ENCODE measurements at places on chromosomes 5 and 9. TPM values are rescaled to one million over a fixed set of nuclear protein-coding genes. Genes with fewer than 3 reads are reported as not detected.
A peak's percentile ranks its signal among the peaks of the same experiment; 100 is the strongest.

GRCh38 chr5:115100319-115100955 is 69.3 kb downstream of the TRIM36 start:
- no peaks in the 10 kb centered on the region for H3K27me3 ChIP-seq
- H3K4me3 ChIP-seq: no peak overlapping the region
- no peaks in the 10 kb centered on the region for H3K4me1 ChIP-seq
- no peak overlapping the region for H3K27ac ChIP-seq
- no peaks in the 10 kb centered on the region for H3K36me3 ChIP-seq

GRCh38 chr5:2538169-2538568 is 213.3 kb downstream of the IRX2 start:
- no peak overlapping the region for H3K27ac ChIP-seq
- no peaks in the 10 kb centered on the region for H3K36me3 ChIP-seq
- H3K4me1 ChIP-seq: no peaks in the 10 kb centered on the region

Gene TMEM252
- not detected for total RNA-seq

- no peaks in the 10 kb centered on the region for H3K36me3 ChIP-seq
- H3K27ac ChIP-seq: no peak overlapping the region
- no peak for DNase-seq
- no peaks in the 10 kb centered on the region for H3K27me3 ChIP-seq
Observed at GRCh38 chr5:170450061-170450669, 53.7 kb upstream of the KCNIP1 start.

- no peaks in the 10 kb centered on the region for H3K36me3 ChIP-seq
- H3K27me3 ChIP-seq: no peaks in the 10 kb centered on the region
- no peak overlapping the region for H3K27ac ChIP-seq
Observed at GRCh38 chr5:33513462-33514185, 72.9 kb downstream of the TARS1 start.

- peaks cover 26% of the 10 kb centered on the region for H3K4me1 ChIP-seq
- no peak overlapping the region for H3K4me3 ChIP-seq
- no peaks in the 10 kb centered on the region for H3K27me3 ChIP-seq
- DNase-seq: no peak
- H3K36me3 ChIP-seq: no peaks in the 10 kb centered on the region
Observed at GRCh38 chr9:14186096-14186495, 127.8 kb downstream of the NFIB start.

Gene LYRM7
- total RNA-seq: 6.0 TPM

Gene ANKRD33B
- total RNA-seq: 2.2 TPM

- DNase-seq: peak; percentile 77
- H3K27me3 ChIP-seq: no peaks in the 10 kb centered on the region
- H3K36me3 ChIP-seq: no peaks in the 10 kb centered on the region
- peaks cover 13% of the 10 kb centered on the region for H3K4me1 ChIP-seq
- H3K27ac ChIP-seq: no peak overlapping the region
- no peak overlapping the region for H3K4me3 ChIP-seq
Observed at GRCh38 chr9:89837162-89837933, 232.5 kb downstream of the GADD45G start.

DNA sequence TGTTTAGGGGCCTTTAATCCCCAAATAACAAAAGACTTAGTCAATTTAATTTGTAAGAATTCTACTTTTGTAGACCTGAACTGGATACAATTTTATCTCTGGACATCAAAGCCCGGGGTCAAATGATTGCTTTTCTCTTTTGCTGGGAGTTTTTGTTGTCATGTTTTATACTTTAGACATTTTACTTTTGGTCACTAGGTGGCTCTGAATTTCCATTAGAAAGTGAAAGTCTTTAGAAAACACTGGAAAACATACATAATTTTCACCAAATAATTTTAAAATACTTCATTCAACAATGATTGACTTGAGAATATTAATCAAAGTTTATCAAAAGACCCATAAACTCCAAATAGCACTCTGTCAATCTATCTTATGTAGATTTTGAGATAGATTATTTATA is 2.8 kb upstream of the PCA3 start:
- peaks cover 1% of the 10 kb centered on the region for H3K4me1 ChIP-seq
- H3K36me3 ChIP-seq: no peaks in the 10 kb centered on the region
- H3K4me3 ChIP-seq: no peak overlapping the region
- H3K27ac ChIP-seq: no peak overlapping the region

GRCh38 chr9:15576350-15577050 is 23.7 kb downstream of the CCDC171 start:
- no peaks in the 10 kb centered on the region for H3K4me1 ChIP-seq
- peaks cover 2% of the 10 kb centered on the region for H3K36me3 ChIP-seq
- peak overlapping the region; percentile 26 for H3K27ac ChIP-seq
- H3K4me3 ChIP-seq: no peak overlapping the region

- no peaks in the 10 kb centered on the region for H3K36me3 ChIP-seq
- H3K27ac ChIP-seq: peak overlapping the region; percentile 13
- H3K4me3 ChIP-seq: no peak overlapping the region
- peak; percentile 81 for DNase-seq
- peaks cover 15% of the 10 kb centered on the region for H3K4me1 ChIP-seq
- no peaks in the 10 kb centered on the region for H3K27me3 ChIP-seq
Observed at GRCh38 chr9:136572003-136572827, 26.4 kb upstream of the NOTCH1 start.

Gene IFNA13
- total RNA-seq: not detected

DNA sequence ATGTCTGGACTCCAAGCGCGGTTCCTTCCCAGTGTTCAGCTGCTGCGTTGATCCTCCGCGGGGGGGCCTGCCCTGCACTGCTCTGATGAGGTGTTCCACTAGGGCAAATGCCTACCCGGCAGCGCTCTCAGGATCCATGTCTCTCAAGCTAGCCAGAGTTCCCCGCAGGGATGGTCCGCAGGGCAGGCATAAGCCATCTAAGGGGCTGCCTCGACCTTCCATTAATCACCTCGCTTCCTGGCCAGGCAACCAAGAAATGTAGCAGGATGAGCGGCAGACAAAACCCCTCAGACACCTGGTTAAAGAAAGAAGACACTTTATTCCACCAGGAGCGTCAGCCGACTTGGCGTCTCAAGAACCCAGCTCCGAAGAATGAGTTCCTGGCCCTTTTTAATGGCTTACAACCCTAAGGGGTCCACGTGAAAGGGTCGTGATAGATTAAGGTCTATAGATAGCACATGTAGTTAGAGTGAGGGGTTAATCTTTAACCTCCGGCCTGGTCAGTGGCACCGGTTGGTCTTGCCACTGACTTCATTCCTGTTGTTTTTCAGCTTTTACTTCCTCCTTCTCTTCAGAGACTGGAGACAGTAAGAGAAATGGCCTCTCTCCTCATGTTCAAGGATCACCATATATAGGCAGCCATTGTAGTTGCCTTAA is 47.2 kb upstream of the COX7C start:
- no peaks in the 10 kb centered on the region for H3K36me3 ChIP-seq
- H3K4me3 ChIP-seq: no peak overlapping the region
- H3K4me1 ChIP-seq: no peaks in the 10 kb centered on the region
- no peak for DNase-seq
- no peak overlapping the region for H3K27ac ChIP-seq
- H3K27me3 ChIP-seq: no peaks in the 10 kb centered on the region

GRCh38 chr5:137329586-137330296 is 169.4 kb downstream of the SPOCK1 start:
- H3K36me3 ChIP-seq: no peaks in the 10 kb centered on the region
- DNase-seq: no peak
- H3K4me1 ChIP-seq: no peaks in the 10 kb centered on the region
- H3K4me3 ChIP-seq: no peak overlapping the region

DNA sequence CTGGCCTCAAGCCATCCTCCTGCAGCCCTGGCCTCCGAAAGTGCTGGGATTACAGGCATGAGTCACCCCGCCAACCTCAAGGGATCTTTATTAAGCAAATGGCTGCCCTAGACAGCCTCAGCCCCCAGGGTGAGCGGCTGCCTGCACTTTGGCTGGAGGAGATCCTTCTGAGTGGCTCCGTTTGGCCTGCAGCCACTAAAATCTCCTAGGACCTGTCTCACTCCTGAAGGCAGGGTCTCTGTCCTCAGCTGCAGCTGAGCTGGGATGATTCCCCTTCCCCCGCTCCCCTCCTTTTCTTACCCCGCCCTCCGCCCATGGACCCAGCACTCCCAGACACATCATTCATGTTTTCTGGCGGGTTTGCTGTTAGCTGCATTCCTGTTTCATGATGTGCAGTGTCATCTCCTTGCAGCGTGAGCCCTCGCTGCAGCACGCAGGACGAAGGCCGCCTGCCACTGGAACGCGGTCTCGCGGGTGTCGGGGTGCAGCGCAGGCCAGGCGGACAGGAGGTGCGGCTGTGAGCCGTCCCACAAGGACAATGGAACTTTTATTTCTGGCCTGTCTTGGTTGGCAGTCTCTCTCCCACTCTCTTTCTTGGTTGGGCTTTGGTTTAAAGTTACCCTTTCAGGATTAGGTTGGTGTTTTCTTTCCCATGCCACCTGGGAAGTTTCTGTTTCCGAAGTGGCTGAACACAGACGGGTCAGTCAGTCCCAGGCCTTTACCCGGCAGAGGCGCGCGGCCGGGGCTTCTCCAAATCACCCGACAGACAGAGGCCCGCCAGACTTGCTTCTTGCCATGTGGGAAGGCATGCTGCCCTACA is 137.1 kb downstream of the FOXD1 start:
- peak; percentile 27 for DNase-seq
- H3K36me3 ChIP-seq: no peaks in the 10 kb centered on the region
- peaks cover 6% of the 10 kb centered on the region for H3K4me1 ChIP-seq
- H3K4me3 ChIP-seq: no peak overlapping the region

Gene SERINC5
- 84.5 TPM for total RNA-seq

Gene TRPM6
- 0.74 TPM for total RNA-seq

DNA sequence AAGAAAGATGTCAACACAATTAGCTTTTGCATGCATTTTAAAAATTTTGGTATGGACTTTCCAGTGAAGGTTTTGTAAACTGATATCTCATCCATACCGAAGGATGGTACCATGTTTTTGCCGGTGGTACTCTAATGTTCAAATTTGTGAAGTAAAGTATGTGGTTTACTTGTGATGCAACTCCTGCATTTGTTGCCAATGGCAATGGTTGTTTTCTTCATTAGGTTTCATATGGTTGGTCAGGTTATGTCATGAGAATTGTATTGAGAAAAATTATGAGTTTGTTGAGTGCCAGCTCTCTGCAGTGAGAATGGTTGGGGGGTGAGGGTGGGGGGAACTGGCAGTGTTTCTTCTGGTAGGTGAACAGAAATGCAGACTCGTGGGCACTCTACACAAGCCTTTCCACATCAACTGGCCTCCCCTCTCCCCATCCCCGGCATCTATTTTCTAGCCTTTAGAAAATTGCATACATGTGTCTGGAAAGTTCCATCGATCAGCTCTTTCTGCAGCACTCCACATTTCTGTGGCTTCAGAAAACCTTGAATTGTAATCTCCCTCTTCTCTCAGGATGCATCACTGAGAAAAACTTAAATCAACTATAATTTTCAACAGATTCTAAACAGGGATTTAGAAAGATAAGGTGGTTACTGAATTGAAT is 107.7 kb downstream of the PDE4D start:
- no peak overlapping the region for H3K4me3 ChIP-seq
- no peak overlapping the region for H3K27ac ChIP-seq
- no peaks in the 10 kb centered on the region for H3K27me3 ChIP-seq
- H3K4me1 ChIP-seq: no peaks in the 10 kb centered on the region
- DNase-seq: no peak

DNA sequence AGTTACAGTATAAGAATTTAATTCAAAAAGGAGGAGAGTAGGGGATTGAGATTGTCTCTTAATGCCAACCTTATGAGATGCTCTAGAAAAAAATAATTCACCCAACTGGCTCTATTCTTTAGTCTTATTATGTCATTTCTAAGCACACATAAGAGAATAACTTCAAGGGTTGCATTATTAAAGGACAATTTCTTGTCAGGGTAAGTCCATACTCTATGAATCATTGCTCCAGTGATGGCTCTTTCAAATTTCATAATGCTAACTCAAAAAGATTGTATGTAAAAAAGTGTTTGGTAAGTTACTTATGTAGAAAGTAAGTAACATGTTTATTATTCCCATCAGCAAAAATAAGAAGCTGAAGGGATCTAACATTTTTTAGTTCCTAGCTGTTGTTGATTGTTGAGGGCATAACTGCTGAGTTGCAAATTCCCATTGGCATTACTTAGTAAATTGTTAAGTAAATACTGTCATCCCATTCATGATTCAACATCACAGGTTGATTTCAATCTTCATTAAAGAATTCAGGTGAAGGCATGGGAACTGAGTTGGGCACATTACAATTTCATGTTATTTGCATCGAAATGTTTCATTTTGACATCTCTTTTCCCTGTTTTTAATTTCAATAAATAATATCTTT is 28.6 kb downstream of the ALDH1A1 start:
- peak; percentile 28 for DNase-seq
- H3K27ac ChIP-seq: no peak overlapping the region
- no peak overlapping the region for H3K4me3 ChIP-seq
- H3K27me3 ChIP-seq: no peaks in the 10 kb centered on the region
- no peaks in the 10 kb centered on the region for H3K4me1 ChIP-seq

GRCh38 chr5:102867992-102868662 is 113.0 kb downstream of the PAM start:
- H3K27ac ChIP-seq: no peak overlapping the region
- no peaks in the 10 kb centered on the region for H3K36me3 ChIP-seq
- DNase-seq: no peak
- H3K4me1 ChIP-seq: peaks cover 21% of the 10 kb centered on the region

- no peak overlapping the region for H3K4me3 ChIP-seq
- H3K36me3 ChIP-seq: no peaks in the 10 kb centered on the region
- no peak overlapping the region for H3K27ac ChIP-seq
- H3K27me3 ChIP-seq: no peaks in the 10 kb centered on the region
Observed at GRCh38 chr5:149432376-149432775, 53.3 kb upstream of the IL17B start.

- peaks cover 2% of the 10 kb centered on the region for H3K36me3 ChIP-seq
- peaks cover 10% of the 10 kb centered on the region for H3K4me1 ChIP-seq
- no peak for DNase-seq
- no peak overlapping the region for H3K27ac ChIP-seq
- H3K27me3 ChIP-seq: no peaks in the 10 kb centered on the region
Observed at GRCh38 chr5:65021527-65022226, 252.9 kb downstream of the CWC27 start.

Gene IFNA2
- not detected for total RNA-seq

Measured in lung (tissue), 17 donors.